Activated CD4-positive, alpha-beta T cell treated with anti-CD3 and anti-CD28 coated beads, Interleukin-2, amount 10 ng/mL, durations not matched to agents 7 days and 5 days (primary cell): ENCODE measurements at places on chromosomes 5 and 9. TPM values are rescaled to one million over a fixed set of nuclear protein-coding genes. Genes with fewer than 3 reads are reported as not detected.

- DNase-seq: no peak
These were observed 85.4 kb upstream of the IL7R start for GRCh38 chr5:35771300-35771699.

MLANA gene
- total RNA-seq: not detected

LHX2 gene
- not detected for total RNA-seq

LNPEP gene
- total RNA-seq: 91.4 TPM

SPATA31A3 gene
- total RNA-seq: not detected

DNA sequence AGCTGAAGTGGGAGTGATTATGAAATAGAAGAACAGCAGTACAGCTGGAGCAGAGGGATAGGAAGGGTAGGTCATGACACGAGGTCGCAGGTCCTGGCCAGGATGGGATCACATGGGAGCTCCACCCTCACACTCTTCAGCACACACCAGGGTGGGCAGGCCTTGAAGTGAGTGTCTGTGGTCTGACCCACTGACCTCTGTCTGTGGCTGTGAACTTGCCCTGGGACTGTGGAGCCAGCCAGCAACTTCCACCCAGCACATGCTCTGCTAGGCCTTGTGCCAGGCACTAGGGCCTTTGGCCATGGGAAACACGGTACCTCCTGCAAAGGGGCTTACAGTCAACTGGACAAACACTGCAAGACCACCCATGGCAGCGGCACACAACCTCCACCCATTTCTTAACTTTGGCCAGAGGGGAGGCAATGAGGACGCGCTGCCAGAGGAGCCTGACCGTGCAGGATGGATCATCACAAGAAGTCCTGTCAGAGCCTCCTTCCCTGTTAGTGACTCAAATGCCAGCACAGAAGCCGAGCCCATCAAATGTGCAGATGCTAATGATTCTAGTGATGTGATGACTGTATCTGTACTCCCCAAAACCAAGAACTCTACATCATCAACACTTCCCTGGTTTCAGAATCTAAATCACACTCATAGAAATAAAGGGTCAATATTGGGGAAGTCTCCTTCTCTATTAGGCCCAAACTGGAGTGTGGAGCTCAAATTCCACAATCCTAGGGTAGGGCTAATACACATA lies 113.6 kb downstream of the DPYSL3 start:
- DNase-seq: no peak

DNA sequence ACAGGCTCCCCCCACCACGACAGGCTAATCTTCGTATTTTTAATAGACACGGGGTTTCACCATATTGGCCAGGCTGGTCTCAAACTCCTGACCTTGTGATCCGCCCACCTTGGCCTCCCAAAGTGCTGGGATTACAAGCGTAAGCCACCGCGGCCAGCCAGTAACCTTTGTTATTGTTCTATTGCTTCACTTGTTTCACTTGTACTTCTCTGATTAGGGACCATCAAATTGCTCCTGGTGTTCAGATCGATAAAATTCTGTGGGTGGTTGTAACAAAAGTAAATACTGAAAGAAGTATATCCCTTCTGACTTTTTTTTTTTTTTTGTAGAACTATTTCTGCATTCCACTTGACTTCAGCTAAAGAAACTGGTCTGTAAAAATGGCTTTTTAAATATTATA lies 445.5 kb upstream of the CDH10 start:
- no peak for DNase-seq

DNA sequence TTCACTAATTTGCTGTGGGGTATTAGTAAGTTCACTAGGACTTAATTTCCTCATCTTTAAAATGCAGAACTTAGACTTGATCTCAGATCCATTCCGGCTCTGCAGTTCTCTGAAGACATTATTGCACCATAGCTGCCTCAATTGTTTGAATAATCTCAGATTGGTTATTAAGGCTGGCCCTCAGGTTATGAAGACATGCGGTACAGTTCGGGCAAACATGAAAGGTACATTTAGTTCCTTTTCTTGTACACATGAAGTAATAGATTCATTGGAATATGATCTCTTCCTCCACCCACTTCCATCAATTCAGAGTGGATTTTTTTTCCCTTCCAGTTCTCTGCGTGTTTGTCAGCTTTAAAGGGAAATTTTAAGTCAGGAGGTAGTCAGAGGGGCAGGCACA lies 28.0 kb downstream of the ATP6V0E1 start:
- DNase-seq: no peak

DBH gene
- not detected for total RNA-seq

PCDHGA8 gene
- total RNA-seq: not detected

GRCh38 chr5:65018763-65019162 lies 250.0 kb downstream of the CWC27 start:
- DNase-seq: no peak

DNA sequence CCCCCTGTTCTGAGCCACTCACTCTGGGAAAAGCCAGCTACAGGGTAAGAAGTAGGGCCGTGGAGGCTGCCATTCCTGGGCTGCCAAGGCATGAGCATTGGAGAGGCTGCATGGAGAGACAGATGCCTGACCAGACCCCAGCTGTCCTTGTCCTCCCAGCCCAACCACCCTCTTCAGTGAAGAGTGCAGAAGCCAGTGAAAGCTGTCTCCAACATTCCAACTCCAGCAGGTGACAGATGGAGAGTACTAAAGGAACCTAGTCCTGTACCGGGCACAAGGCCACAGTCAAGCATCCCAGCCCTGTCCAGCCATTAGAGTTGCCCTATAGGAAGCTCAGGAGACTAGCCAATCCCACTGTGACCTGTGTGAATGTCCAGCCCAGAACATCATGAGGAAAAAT lies 165.1 kb downstream of the DIRAS2 start:
- DNase-seq: no peak

DNA sequence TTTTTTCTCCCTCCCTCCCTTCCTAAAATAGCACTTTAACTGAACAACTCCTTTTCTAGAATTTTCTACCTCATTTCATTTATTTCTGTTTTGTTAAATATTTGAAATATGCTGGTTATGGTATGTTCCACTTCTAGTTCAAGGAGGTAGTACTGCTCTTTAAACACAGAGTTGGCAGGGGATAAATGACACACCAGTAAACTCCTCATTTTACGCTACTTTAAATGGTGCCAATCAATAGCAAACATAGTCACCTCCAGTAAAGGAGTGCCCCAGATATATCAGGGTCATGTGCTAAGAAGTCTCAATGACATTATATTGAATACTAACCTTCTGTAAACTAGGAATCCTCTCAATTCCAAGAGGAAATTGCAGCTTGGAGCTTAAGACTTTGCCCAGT lies 56.9 kb downstream of the MYO10 start:
- no peak for DNase-seq

DNA sequence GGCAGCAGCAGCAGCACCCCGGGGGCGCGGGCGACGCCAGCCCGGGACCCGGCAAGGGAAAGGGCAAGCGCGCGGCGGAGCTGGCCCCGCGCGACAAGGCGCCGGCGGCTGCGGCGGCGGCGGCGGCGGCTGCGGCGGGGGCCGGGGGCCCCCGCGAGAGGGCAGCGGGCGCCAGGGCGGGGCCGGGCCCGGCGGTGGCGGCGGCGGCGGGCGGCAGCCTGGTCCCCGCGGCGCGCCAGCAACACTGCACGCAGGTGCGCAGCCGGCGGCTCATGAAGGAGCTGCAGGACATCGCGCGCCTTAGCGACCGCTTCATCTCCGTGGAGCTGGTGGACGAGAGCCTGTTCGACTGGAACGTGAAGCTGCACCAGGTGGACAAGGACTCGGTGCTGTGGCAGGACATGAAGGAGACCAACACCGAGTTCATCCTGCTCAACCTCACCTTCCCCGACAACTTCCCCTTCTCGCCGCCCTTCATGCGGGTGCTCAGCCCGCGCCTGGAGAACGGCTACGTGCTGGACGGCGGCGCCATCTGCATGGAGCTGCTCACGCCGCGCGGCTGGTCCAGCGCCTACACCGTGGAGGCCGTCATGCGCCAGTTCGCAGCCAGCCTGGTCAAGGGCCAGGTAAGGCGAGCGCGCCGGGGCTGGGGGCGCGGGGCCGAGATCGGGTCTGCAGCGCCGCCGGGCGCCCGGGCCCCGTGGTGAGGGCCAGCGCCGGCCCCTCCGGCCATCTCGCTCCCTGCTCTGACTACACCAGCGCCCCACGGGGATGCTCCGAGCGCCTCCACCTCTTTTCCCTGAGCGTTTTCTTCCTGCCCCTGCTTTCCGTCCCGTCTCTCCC lies at the start of gene UBE2QL1:
Gene UBE2QL1, plus strand, starts transcription at position 238 of the 843 bp plus-strand sequence. Its CDS starts 35 bp downstream, at position 273.
- DNase-seq: no peak

- no peak for DNase-seq
These were observed 281.9 kb upstream of the ANKRD55 start for GRCh38 chr5:56515011-56515410.

DNA sequence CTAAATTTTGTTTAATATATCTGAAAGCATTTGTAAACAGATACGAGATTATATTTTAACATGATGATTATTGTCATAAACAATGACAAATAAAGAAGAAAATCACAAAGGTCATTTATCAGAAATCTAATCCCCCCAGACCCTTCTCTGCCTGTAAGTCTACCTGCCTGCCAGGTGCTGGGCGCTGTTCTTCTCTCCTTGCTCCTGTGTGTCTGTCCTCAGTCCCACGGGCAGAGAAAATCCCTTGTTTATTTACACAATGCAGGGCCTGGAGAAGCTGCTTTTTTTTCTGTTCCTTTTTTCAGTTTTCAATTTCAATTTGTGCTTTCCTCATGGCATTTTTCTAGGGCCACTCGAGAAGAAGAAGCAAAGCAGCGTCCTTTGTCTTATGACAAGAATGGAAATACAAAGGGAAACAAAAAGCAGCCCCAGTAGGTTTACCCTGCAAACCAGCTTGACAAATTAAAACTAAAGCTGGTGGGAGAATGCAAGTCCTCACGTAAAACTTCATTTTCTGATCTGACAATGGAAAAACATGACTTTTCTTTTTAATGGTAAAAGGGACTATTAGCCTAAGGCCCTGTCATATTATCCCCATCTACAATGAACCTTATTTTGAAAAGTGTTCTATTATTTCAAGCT lies 282.4 kb upstream of the KLF9 start:
- no peak for DNase-seq

SOHLH1 gene
- total RNA-seq: not detected

DNA sequence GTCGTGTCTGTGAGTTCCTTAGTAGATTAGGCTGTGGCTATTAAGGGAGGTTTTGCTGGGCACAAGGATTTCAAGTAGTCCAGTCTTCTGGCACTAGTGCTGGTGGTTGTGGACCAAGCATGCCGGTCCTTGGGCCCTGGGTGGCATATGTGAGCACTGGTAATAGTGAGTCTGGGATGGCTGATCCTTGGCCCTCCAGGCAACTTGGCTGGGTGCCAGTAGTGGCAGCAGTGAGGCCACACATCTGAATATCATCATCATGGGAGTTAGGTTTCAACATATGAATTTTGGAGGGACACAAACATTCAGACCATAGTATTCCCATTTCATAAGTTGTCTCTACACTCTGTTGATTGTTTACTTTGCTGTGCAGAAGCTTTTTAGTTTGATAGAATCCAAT lies 25.3 kb upstream of the APBA1 start:
- DNase-seq: no peak

GRCh38 chr5:34571677-34572041 lies 84.5 kb upstream of the RAI14 start:
- no peak for DNase-seq

CNTNAP3B gene
- not detected for total RNA-seq

- DNase-seq: no peak
These were observed 159.1 kb downstream of the PAX5 start for GRCh38 chr9:36874921-36875320.

DNA sequence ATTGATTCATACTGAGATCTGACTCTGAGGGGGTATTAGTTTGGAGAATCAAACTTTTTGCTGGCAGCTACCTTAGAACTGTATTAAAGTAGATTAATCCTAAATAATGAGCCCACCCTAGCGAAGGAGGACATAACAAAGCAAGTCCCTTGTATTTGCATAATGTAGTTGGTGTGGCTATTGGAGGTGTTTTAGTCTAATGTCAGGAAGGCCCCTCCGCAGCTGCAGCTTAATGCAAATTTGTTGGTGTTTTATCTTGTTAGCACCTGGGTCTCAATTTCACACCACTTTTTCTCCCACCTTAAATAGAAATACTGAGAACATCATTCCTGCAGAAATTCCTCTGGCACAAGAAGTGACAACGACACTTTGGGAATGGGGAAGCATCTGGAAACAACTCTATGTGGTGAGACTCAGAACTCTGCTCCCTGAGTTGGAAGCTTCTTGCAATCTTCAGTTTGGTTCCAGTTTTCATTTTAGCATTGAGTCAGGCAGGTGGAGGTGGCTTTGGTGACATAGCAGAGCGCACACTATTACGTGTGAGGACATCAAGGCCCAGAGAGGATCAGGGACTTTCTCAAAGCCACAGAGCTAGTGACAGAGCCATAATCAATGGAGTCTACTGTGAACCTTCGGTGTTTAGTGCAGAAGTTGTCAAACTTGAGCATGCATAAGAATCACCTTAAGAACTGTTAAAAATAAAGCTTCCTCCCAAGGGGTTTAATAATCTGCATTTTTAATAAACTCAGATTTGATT lies 33.9 kb downstream of the DOCK2 start:
- no peak for DNase-seq

GRCh38 chr5:78533356-78533755 lies 115.2 kb downstream of the LHFPL2 start:
- DNase-seq: no peak

- no peak for DNase-seq
These were observed 19.7 kb downstream of the NIPSNAP3B start for GRCh38 chr9:104783588-104783987.

- DNase-seq: peak; percentile 92
These were observed 1.1 kb downstream of the ZNF367 start for GRCh38 chr9:96417051-96417586.

DNA sequence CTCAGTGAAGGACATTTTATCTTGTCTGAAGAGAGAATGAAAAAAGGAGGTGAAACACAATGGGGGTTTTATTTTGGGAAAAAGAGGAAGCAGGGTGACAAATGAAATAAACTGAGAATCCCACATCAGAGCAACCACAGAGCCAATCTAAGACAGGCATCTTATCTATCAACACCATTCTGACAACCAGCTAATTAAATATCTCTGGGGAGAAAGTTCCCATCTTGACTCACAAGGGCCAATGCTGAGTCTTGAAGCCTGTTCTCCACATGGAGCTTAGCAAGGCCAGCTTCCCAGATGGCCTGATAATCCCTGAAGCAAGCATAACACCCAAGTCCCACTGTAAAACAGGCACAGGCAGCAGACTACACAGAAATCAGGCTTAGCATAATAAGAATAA lies 30.4 kb downstream of the DPYSL3 start:
- DNase-seq: no peak

DNA sequence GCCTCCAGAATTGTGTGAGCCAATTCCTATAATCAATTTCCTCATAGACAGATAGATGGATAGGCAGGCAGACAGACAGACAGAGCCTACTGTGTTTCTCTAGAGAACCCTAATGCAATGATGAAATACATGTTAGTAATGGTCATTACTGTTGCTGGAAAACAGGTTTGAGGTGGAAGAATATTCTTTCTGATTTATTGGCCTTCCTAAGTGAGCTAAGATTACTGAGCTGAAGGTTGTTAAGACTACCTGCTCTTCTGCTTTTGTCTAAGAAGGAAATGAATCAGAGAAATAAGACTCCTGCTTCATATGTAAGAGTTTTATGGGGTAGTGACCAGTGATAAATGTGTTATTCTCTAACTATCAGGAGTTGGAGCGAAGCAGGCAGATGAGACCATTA lies 219.9 kb downstream of the ELAVL2 start:
- no peak for DNase-seq

DMRT1 gene
- not detected for total RNA-seq

DNM1 gene
- total RNA-seq: 1.0 TPM

GRCh38 chr5:2381070-2381469 lies 370.4 kb downstream of the IRX2 start:
- no peak for DNase-seq

- DNase-seq: no peak
These were observed 36.2 kb downstream of the SNX18 start for GRCh38 chr5:54553659-54554207.

- no peak for DNase-seq
These were observed 147.3 kb downstream of the SGCD start for GRCh38 chr5:156474251-156474650.
